Stimulated activated CD4-positive, alpha-beta T cell treated with anti-CD3 and anti-CD28 coated beads, Interleukin-12 subunit alpha, Interleukin-12 subunit beta, amount 100 ng/mL, for 4 hours (primary cell): ENCODE measurements at places on chromosomes 5 and 9.
A peak's percentile ranks its signal among the peaks of the same experiment; 100 is the strongest.

DNA sequence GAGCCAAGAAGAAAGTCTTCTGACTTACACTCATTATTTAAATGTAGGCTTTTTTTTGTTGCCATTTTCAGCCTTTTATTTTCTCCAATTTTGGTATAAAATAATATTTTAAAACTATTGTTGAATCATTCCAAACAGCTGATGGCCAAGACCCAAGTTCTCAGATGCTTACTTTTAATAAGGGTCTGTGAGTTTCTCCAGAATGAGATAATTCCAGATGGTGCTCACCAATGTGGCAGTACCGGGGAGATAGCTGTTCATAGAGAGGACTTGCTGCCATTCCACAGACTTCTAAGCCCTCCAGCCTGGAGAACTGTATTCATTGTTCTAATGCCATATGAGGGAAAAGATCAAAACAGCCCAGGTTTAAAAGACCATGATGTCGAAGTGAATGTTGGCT lies 5.3 kb upstream of the C1QTNF2 start:
- no peak for DNase-seq

DNA sequence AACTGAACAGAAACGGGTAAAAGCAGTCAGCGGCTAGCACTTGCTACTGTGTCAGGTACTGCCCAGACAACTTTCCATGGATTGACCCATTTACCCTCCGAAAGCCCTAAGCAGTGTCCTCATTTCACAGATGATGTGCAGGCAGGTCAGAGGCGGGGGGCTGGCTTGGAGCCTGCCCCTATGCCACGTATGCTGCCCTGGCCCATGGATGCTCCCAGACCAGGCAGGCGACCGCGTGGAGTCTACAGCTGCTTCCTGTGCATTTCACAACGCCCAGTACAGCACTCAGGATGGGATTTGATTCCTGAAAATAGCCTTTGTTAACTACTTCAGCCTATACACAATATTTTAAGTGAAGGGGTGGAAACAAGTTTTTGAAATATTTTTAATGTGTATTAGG lies 202.9 kb downstream of the NXNL2 start:
- DNase-seq = no peak

DNA sequence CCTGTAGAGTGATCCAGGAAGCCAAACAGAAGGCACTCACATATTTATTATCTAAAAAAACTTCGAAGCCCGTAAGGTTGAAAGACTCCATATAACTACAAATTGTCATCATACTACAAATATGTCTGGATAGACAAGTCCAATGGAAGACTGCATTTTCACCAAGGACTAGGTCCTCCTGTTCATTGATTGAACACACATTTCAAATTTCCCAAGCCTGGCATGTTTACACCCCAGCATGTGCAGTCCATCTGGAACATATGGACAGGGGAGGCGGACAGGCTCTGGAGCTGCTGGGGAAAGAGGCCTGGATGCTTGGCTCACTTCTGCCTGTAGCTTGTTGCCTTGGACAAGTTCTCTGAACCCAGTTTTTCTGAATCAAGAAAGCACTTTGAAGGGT lies 378.7 kb downstream of the ENC1 start:
- DNase-seq = no peak

DNA sequence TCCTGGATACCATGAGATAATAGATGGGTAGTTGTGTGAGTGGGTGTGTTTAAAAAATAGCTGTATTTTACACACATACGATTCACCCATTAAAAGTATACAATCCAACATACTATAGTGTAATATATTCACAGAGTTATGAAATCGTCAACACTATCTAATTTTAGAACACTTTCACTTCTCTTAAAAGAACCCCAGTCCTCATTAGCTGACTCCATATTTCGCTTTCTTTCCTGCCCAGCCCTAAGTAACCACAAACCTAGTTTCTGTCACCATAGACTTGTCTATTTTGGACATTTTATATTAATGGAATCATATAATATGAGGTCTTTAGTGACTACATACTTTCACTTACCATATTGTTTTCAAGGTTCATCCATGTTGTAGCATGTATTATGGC lies 63.8 kb upstream of the S1PR3 start:
- DNase-seq = no peak

DNA sequence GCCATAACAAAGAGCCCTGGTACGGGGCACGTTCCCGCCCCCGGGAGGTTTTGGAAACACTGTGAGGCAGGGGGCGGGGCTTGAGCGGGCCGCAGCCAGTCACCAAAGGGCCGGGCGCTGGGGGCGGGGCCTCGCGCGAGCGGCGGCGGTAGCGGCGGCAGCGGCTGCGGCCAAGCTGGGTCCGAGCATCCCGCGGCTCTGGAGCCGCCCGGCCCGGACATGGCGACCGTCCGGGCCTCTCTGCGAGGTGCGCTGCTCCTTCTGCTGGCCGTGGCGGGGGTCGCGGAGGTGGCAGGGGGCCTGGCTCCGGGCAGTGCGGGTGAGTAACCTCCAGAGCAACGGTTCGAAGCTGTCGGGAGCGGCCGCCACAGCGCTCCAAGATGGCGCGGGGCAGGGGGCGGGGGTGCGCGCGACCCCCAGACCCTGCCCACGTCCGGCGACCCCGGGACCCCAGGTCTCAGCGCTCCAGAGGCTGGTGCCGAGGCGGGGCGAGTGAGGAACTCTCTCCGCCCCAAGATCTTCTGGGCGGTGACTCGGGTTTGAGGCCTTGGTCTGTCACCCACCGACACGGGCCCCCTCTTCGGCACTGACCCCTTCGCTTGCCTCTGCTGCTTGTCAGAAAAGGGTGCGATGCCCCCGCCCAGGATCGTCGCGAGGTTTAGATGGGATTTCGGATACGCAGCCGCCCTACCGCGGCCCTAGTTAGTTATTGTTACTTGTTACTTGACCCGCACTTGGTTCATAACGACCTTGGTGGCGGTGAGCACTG lies at the start of gene RECK:
Gene RECK (plus strand): TSS at position 134 of the 769 bp plus-strand sequence. CDS start 86 bp downstream, at position 220.
- DNase-seq = peak; percentile 92

GRCh38 chr9:20853866-20854265 lies 169.8 kb downstream of the FOCAD start:
- no peak for DNase-seq

DNA sequence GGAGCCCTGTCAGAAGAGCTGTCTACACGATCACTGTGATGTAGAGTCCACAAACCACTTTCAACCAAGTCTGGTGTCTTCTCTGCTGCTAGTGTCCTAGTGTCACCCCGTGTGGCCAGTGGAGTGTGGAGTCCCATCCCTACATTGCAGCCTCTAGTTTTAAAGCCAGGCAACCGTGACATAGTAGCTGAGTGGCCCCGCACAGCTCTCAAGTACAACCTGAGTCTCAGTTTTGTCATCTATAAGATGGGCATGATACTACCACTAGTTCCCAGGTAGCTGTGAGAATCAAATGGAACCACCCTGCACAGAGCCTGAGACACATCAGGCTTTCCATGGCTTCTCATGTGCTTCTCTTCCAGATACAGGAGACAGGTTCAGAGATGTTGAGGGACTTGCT lies 43.2 kb upstream of the AKNA start:
- DNase-seq = no peak

- DNase-seq = no peak
These were observed 126.3 kb downstream of the PDE4D start for GRCh38 chr5:59767211-59767605.

DNA sequence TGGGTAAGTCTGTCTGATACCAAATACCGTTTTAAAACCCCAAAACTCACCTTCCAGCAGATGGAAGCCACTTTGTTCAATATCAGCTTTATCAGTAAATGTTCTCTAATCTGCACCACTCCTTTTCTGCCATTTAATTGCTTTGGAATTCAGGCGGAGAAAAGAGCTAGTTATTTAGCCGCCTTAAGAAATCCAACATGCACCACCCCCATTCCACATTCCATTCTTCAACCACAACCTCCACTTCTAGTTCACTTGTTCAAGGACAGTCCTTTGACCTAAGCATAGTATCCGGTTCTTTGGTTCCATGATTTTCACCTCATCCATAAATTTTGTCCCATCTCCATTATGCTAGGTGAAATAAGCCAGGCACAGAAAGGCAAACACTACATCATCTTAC lies 240.1 kb downstream of the DNAH5 start:
- no peak for DNase-seq

DNA sequence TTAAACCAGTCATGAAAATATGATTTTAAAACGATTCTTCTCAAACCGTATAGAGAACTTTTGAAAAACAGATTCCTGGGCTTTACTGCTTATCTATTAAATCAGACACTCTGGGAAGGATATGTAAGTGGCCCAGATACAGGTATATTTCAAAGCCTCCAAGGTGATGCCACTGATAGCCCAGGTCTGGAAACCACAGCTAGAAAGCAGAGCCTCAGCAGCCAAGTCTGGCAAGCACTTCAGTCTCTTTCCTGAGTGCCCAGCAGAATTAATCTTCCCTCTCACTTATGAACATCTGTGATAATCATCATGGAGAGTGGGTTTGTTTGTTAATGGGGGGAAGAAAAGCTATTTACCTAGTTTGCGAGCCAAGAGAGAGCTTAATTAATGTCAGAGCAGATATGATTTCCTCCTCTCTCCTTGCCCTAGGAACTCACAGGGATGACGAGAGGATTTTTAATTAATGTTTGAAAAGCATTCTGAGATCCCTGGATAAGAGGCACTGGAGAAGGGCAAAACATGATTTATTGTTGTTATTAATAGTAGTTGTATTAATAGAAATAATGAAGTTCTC lies 368.4 kb downstream of the TLE1 start:
- no peak for DNase-seq

DNA sequence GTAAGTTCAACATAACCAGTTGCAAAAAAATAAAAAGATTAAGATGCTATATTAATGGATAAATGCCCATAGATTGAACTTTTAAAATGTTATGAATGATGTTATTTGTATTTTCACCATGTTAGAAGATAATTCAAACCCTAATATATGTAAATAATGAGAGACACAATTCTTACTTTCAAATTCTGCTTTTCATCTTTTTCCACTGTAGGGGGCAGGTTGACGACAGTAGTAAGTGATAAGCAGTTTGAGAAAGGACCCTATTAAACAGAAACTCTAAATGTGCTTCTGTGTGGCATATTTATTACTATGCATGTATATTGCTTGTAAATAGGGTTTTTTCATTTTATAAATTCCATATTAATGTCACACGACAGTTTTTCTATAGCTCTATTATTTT lies 591.1 kb downstream of the SEMA5A start:
- no peak for DNase-seq
